ENCODE measurements at places on chromosomes 12 and 14.

GRCh38 chr14:87994974-87995373, 2.0 kb upstream of the GALC start:
- DNase-seq: no peak

- DNase-seq: no peak
Observed at GRCh38 chr14:78157494-78158437, 12.4 kb upstream of the NRXN3 start.

GRCh38 chr12:125643055-125643454, 577.8 kb downstream of the AACS start:
- DNase-seq: no peak

DNA sequence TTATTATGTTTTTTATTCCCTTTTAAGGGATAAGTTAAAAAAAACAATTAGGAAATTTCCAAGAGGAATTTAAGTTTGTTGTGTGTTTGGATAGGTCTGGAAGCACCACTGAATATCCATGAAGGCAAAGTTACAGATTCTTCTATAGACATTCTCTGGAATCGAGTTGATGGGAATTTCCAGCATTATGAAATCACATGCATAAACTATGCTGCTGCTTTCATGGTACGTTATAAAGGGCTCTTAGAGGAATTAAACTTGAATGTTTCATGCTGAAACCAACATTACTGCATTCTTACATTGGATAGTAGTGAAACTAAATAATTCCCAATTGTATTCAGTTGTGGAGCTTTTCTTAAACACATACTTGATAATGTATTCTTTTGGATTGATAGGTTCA, 21.5 kb upstream of the PTPRQ start:
- no peak for DNase-seq

All from NCI-H774 (cell line).